Fibroblast of lung (primary cell): ENCODE measurements at places on chromosomes 2 and 18. TPM values are rescaled to one million over a fixed set of nuclear protein-coding genes. Genes with fewer than 3 reads are reported as not detected.

MPP4 gene
- total RNA-seq, result 0.26 and 0.50 TPM in 2 replicates

HOXD4 gene
- total RNA-seq, result not detected in 2 replicates

MCM6 gene
- 8.7 and 11.2 TPM in 2 replicates for total RNA-seq

IL36G gene
- not detected in 2 replicates for total RNA-seq

EFHD1 gene
- total RNA-seq, result not detected in 2 replicates
